ENCODE measurements at places on chromosomes 3 and 15. TPM values are rescaled to one million over a fixed set of nuclear protein-coding genes. Genes with fewer than 3 reads are reported as not detected.

- DNase-seq, result no peak
Observed at GRCh38 chr3:52277972-52278509, 408 bp downstream of the WDR82 start.

GRCh38 chr3:183490653-183491052, 62.2 kb upstream of the MCF2L2 start:
- peak; percentile 22 for DNase-seq

DNA sequence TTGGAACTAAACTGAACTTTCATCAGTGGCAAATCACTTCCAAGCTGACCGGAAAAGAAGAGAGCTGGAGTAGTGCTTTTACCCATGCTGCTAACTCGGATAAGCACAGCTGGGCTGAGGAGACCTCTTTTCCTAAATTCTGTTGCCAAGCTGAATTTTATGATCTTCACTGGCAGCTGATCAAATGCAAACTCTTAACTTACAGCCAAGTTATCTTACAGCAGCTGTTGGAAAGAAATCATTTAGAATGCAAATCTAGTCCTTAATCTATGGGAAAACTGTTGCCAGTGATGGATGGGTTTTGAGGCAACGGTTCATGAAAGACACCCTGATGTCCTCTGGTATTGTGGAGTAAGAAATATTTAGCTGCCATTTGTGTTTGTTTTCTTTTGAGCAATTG, 216.5 kb downstream of the ZNF385D start:
- DNase-seq, result no peak

Gene RTP3
- total RNA-seq, result not detected

Gene HYAL2
- 449 TPM for total RNA-seq

DNA sequence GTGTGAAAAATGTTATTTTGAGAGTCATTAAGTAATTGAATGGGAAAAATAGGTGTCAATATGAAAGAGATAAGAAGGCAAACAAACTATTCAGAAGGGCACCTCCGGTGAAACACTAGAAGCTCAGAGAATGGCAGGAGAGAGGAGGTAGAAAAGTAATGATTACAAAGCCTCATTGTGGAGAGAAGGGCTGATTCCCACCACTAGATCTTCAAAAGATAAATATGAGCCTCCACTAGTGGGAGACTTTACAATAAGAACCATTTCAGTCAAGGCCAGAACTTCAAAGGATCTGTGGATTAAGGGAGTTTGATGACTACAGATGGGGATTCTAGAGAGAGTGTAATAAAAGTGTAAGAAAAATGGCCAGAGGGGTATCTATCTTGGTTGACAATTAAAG, 535.6 kb downstream of the NLGN1 start:
- DNase-seq, result no peak

Gene NMB
- total RNA-seq, result 18.8 TPM

GRCh38 chr3:189297932-189298331, 126.2 kb downstream of the TPRG1 start:
- DNase-seq, result no peak

Gene MNS1
- 0.43 TPM for total RNA-seq

Gene LRRIQ4
- not detected for total RNA-seq

Gene TEX55
- total RNA-seq, result not detected

DNA sequence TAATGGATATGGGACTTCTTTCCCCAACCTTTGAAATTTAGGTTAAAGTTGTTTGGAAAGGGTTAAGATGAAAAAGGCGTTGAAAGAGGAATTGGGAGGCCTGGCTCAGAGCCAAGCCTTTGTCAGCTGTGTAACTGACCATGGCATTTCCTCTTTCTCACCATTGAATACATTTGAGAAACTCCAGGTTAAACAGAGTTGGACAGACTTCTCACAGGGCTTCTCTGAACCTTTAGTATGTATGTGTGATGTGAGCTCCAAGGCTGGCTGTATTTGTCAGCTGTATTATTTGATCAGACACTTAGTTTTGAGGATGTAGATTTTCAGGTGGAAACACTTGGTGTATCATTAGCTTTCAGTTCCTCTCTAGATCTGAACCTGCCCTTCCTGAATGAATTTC, 136.4 kb upstream of the GOLGA6L4 start:
- DNase-seq, result no peak

GRCh38 chr3:4245671-4246070, 57.5 kb upstream of the SETMAR start:
- no peak for DNase-seq

- peak; percentile 91 for DNase-seq
Observed at GRCh38 chr3:109685084-109686079, 348.0 kb upstream of the DPPA4 start.

Gene GP9
- not detected for total RNA-seq

Gene THSD4
- total RNA-seq, result 151 TPM

DNA sequence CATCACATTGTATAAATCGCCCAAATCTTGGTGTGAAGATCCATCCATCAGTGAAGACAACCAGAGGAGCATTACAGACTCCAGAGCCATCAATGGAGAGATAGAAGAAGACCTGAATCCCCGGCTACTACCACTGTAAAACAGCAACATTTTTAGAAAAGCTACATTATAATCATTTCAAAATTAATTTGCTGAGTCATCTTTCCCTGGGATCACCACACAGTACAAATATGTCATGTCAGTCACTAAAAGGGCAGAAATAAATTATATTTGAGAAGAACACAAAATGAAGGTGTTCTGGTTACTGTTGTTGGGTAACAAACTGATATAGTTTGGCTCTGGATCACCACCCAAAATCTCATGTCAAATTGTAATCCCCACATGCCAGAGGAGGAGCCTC, 218.5 kb upstream of the STT3B start:
- DNase-seq, result no peak

- no peak for DNase-seq
Observed at GRCh38 chr3:147409143-147410115, at the start of gene ZIC1. Gene ZIC1 (plus strand): TSS chr3:147409365. CDS start chr3:147410113, 748 bp downstream.

Gene NRROS
- total RNA-seq, result 22.6 TPM

GRCh38 chr3:56453011-56453410, 15.3 kb downstream of the ERC2 start:
- DNase-seq, result no peak

- DNase-seq, result peak; percentile 67
Observed at GRCh38 chr3:171049861-171050444, 23.4 kb upstream of the SLC2A2 start.

GRCh38 chr3:32819551-32820348, 2.0 kb downstream of the TRIM71 start:
- no peak for DNase-seq

Gene CLSTN2
- total RNA-seq, result 65.8 TPM

GRCh38 chr3:7630351-7630911, 769.5 kb downstream of the GRM7 start:
- DNase-seq, result no peak

GRCh38 chr3:75042941-75043340, 428.5 kb upstream of the CNTN3 start:
- no peak for DNase-seq

Gene PATL2
- total RNA-seq, result not detected

Gene HRG
- total RNA-seq, result 6.9 TPM

DNA sequence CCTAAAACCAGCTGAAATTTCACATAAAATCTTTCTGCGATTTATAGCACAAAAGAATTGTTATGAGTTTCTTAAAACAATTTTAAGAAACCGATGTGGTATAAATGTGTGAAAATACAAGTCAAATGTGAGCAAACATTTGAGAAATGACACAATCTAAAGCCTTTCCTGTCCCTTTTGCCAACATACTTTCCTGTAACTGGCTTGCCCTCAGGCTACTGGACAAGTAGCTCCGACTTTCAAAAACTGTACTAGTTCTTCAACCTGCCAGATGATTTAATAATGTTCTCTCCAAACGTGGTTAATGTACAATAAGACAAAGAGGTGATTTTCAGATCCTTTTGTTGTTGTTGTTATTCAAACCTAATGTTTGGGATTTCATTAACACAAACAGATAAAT, 105.9 kb upstream of the ARHGEF26 start:
- DNase-seq, result no peak

Gene FANCD2OS
- not detected for total RNA-seq

Gene RHCG
- 0.43 TPM for total RNA-seq

DNA sequence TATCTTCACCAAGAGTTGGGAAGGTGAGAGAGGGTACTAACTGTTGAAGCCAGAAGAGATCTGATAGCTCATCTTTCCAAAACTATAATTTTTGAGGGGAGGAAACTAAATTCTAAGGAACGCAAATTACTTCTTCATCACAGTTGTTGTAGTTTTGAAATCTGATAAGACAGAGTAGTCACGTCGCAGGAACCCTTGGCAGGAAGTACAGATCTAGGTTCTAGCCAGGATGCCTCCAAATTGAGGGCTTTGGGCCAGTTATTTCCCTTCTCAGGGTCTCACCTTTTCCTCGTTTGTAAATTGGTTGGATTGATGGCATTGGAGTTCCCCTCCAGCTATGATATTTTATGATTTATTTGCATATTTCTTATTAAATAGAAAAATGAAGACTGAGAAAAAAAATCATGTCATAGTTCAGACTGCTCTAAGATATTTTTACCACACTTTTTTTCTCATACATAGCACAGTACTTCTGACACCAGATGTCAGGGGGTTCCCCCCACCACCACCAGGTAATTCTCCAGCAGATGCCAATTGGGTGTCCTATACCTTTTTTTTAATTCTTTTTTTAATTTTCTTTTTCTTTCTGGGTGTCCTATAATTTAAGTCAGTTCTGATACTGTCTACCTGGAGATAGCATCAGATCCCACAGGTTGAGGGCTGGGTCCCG, 32.3 kb upstream of the APH1B start:
- DNase-seq, result no peak

GRCh38 chr3:46024131-46024530, 3.2 kb downstream of the XCR1 start:
- DNase-seq, result no peak

Gene KCNAB1
- 15.1 TPM for total RNA-seq

GRCh38 chr3:160685144-160685766, 8.3 kb downstream of the ARL14 start:
- no peak for DNase-seq

- peak; percentile 50 for DNase-seq
Observed at GRCh38 chr15:73688455-73688854, 4.3 kb downstream of the CD276 start.

DNA sequence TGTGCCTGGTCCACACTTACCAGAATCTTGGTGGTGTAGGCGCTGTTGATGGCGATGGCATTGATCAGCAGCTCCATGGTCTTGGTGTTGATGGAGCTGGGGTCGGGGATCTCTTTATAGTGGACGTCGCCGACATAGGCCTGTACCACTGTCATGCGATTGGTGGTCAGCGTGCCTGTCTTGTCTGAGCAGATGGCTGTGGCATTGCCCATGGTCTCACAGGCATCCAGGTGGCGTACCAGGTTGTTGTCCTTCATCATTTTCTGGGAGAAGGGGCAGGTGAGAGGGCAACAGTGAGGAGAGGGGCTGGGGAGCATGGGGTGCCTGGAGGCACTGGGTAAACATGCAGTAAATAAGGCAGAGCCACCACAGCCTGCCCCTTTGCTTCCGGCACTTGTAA, 50.9 kb upstream of the SEC13 start:
- DNase-seq, result no peak

DNA sequence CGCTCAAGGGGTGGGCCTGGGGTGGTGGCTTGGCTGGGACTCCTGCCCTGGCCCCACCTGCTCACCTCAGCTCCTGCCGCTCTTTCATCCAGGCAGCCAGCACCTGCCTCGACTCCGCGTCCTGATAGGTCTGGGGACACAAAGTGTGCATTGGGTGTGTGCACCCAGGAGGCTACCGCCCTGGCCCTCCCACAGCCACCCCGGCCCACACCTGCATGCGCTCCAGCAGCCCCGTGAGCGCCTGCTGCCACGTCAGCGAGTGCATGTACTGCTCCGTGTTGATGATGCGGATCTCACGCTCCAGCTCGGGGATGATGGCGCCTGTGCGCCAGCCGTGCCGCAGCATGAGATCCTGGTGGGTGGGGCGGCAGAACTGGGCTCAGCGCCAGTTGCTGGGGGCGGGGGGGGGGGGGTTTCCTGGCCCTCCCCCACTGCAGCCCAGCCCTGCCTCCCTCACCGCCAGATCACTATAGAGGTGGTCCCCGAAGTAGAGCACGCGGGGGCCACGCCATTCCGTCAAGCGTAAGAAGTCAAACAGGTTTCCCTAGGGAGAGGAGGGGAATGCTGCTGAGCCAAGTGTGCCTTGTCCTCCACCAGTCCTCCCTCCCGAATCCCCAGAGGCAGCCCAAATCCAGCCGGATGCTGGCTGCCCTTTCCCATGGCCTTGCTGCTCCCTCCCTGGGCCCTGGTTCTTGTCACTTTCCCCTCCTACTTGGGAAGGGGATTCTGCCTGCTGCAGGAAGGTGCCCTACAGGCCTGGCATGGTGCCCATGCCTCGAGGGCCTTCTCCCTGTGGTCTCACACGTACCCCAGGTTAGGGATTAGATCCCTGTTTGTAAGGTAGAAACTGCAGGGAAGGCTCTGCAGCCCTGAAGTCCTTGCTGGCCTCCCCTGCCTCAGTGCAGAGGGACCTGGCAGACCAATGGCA, 8.6 kb downstream of the NT5DC2 start:
- DNase-seq, result peak; percentile 78

GRCh38 chr3:24810881-24811280, 316.2 kb upstream of the THRB start:
- DNase-seq, result no peak

Gene GMPPB
- total RNA-seq, result 16.4 TPM

Measured in ascending aorta (tissue), 2 donors.